CD4-positive, alpha-beta memory T cell (primary cell): ENCODE measurements at places on chromosomes 7 and 10.
A peak's percentile ranks its signal among the peaks of the same experiment; 100 is the strongest.

DNA sequence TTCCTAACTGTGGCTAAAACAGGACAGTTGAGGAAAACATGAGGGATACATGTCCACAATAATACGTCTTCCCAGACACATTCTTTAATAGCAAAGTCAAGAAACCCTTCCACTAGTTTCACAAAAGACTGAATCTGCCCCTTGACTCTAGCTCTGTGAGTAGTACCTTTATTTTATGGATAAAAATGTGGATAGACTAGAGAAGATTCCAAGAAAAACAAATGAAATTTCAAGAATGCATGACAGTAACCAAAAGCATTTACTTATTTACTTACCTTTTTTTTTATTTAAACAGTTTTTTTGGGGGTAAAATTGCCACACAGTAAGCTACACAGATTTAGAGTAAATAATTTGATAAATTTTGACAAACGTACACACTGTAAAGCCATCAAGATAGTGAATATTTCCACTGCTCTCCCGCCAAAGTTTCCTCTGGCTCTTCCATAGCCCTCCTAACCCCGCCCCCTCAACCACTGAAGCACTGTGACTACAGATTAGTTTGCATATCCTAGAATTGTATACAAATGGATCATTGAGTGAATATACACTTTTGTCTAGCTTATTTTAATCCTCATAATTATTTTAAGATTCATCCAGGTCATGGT, 420.4 kb upstream of the ZMIZ1 start:
- no peak for DNase-seq

- DNase-seq, result no peak
These were observed 5.0 kb upstream of the WBP1L start for GRCh38 chr10:102738692-102739121.

DNA sequence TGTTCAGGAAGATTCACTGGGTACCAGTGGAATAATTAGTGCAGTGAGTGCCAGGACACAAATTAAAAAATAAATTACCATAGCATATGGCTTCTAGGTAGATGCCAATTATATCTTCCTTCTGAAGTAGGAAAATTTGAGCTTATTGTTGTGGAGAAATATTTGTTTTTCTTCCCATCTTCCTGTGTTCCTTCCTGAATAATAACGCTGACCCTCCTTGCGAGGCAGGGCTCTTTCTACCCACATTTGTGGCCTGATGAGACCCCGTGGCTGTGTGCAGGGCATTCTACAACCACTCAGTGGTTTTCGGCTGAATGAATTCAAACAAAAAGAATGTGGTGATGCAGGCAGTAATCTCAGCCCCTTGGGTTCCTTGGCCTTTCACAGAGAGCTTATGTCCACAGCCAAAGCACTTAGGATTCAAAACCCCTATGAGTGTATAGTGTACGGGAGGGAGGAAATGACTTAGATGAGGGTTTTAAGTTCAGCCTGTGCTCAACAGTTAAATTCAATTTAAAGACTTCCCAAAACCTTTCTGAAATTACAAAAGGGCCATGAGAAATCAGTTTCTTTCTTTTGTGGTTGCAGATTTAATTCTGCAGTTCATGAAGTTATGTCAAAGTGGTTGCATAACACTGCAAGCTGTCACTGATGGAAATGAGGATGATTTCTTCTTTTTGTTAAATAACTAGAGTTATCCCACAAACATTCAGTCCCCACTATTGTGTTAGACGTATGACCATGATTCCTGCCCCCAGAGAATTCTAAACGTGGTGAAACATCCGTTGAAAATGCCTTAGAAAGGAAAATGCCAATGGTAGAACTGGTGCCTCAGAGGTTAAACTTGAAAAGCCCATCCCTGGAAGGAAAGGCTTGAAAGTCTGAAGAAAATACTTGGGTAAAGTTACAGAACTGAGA, 255.3 kb downstream of the FZD1 start:
- no peak for DNase-seq

DNA sequence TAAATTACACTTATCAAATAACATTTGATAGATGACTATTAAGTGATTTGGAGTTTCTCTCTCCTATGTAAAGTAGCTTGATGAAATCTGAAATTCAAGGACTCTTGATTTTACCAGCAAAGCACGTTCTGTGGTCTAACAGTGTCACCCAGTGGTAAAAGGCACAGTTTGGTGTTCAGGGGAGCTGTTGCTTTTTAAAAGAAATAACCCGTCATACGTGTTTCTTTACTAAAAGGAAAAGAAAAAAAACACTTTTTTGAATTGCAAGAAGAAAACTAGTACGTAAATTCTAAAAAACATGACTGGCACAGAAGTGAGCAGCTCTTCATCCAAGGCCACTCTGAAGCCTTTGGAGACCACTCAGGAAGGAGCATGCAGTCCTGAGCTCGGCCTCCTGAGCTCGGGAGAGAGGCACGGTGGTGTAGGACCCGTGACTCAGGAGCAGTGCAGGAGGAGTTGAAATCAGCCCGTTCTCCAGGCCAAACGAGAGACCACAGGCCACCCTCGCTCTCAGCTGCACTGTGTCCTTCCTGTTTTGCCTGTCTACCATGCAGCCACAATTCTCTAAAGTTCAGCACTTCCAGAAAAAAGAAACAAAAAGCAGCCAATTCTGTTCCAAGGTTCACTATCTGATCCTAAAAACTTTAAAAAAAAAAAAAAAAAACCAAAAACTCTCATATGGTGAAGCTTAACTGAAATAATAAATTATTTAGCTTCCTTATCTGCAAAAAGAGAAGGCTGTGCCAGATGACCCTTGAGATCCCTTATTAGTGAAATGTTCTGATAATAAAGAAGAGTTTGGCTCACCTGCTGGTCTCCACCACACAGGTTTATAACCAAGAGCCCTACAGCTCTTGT, 212.6 kb upstream of the FRMD4A start:
- DNase-seq, result peak; percentile 79

DNA sequence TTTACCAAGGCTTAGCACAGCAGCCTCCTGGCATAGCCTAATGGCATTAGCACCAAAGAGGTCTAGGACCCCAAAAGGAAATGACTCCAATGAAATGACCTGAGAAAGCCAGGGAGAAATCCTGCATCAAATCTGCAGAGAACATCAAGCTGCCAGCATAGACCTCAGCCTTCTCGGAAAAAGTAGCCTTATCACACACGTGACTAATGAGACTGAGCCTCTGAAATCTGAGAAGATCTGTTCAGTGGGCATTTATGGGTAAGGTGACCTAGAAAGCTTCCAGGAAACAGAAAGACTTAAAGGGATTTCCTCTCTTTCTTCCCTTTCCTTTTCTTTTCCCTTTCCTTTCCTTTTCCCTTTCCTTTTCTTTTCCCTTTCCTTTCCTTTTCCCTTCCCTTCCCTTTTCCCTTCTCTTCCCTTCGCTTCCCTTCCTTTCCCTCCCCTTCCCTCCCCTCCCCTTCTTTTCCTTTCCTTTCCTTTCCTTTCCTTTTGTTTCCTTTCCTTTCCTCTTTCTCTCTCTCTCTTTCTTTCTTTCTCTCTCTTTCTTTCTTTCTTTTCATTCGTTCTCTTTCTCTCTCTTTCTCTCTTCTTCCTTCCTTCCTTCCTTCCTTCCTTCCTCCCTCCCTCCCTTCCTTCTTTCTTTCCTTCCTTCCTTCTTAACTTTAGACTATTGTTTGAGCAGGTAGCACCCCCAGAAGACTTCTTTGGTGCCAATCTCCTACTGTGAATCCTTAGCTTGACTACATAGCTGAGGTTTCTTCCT, 23.1 kb upstream of the PTTG1IP2 start:
- no peak for DNase-seq

- DNase-seq, result no peak
These were observed 284.1 kb upstream of the NPSR1 start for GRCh38 chr7:34373940-34374339.

GRCh38 chr10:124116771-124117510, 23.5 kb upstream of the CHST15 start:
- DNase-seq, result no peak

DNA sequence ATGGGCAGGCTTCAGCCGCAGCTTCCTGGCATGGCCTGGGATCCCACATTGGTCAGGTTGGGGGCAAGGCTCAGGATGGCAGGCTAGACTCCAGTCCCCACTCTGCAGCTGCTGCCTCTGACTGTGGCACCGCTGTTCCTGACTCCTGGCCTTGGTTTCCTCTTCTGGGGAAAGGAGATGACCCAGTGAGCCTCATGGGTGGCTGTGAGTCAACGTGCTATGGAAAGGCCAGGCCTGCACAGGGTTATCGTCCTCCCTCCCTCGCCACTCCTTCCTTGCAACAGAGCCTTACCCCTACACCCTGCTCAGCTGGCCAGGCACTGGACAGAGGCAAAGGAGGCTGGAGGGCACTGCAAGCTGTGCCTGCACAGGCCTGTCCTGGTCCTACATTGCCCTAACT, 36.1 kb upstream of the CHST15 start:
- no peak for DNase-seq

GRCh38 chr7:1580422-1581030, 10.7 kb upstream of the PSMG3 start:
- no peak for DNase-seq

GRCh38 chr10:11229893-11230292, 212.2 kb downstream of the CELF2 start:
- DNase-seq, result peak; percentile 39

GRCh38 chr10:86022906-86023305, 343.7 kb downstream of the GRID1 start:
- no peak for DNase-seq

DNA sequence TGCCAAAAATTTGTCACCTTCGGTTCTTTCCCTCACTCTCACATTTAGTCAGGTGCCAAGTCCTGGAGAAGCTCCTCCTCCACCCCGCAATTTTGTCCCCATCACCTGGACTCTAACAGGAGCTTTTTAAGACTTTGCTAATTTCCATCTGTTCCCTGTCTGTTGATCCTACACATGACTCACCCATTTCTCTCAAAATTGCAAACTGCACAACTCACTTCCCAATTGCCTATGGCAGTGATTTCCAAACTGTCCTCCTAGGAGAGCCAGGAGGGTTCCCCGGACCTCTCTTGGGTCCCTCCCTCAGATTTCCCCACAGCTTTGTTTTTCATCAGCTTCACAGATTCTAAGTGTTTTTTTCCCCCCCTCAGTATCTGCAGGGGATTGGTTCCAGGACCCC, 120.3 kb downstream of the WNT2 start:
- DNase-seq, result no peak

DNA sequence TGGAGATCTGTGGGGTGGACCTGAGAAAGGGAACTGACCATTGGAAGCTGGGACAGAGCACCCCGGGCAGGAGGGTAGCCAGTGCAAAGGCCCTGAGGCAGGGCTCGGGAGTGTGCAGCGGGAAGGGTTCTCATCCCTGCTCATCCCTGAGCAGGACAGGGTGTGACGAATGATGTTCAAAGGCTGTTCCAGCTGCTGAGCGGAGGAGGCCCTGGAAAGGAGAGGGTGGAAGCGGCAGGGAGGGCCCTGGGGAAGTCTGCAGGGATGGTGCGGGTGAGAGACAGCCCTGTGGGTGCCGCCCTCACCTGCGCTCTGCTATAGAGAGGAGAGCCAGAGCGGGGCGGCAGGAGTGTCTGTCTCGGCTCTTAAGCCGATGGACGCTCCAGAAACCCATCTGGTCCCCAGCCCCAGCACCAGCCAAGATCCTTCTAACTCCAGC, 43.7 kb downstream of the PRKAG2 start:
- DNase-seq, result no peak

- DNase-seq, result no peak
These were observed 327.5 kb upstream of the PLXDC2 start for GRCh38 chr10:19488592-19489280.

DNA sequence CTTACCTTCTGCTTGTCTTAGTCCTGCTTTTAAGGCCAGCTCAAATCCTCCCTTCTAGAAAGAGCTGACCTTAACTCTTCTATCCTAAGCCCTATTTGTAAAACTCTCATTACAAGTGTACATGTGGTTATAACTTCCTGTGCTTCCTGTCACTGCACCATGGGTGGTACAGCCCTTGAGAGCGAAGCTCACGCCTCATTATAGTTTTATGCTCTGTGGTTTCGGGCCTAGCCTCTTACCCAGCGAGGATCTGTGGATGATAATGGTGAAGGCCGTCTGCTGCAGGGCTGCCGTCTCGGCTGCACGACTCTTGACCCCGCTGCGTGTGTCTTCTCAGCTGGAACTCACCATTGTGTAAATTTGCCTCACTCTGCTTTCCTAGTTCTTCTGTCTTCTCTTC, 74.6 kb downstream of the CUL1 start:
- DNase-seq, result peak; percentile 38

DNA sequence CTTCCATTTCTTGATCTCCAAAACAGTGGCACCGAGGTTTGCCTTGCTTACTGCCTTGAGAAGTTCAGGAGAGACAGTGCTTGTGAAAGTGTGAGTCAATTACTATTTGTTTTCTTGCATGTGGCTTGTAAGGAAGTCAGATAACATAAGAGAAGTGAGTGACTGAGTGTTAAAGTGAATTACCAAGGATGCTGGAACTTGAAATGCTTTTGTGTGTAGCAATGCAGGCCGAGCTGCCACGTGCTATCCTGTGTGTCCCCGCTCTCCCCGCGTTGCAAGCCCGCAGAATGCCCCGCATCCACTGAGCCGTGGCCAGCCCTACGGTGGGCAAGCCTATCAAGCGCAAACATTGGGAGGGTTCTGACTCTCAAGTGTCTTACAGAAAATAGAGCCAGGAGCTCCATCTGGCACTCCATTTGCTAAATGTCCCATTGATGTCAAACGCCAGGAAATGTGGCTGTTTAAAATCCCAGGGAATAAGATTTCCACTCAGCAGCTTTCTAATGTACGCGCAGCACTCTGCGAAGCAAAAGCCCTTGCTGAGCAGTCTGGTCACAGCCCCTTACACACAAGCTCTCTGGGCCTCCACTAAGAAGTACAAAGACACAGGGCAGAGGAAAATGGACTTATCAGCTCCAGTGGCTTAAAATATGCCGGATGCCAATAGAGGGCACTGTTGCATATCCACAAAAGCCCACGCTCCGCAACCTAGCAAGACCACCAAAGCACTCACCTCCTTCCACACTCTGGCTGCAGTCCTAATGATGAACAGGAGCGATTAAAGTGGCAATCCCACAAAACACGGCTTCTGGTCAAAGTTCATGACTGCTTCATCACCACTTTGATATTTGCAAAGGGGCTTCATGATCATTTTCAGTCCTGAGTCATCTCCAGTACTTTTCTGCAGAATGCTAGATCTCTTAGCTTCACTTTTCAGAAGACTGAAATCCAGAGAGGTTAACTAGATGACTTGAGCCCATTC, 158.0 kb upstream of the ITGB1 start:
- peak; percentile 50 for DNase-seq

DNA sequence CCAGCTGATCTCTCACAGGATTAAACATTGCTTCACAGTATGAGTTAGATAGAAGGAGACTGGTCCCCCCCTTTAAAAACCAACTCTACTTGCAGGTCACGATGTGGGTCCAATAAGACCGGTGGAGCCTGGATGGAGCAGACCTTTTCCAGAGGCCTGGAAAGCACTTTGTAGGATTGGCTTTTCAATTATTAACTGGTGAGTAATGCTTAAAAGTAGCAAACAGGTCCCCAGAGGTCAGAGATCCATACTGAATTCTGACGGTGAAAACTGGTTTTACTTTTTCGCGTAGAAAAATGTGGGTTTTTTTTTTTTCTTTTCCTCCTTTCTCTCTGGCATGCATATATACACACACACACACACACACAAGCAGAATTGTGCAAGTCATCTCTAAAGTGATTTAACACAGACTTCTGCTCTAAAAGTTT, 74.9 kb upstream of the OGDHL start:
- DNase-seq, result no peak

GRCh38 chr10:30059209-30060107, at the start of gene JCAD:
JCAD (minus strand) TSS chr10:30059586; CDS start chr10:30047812, 11,774 bp downstream.
- peak; percentile 40 for DNase-seq
